ENCODE measurements at places on chromosomes 3 and 15. TPM values are rescaled to one million over a fixed set of nuclear protein-coding genes. Genes with fewer than 3 reads are reported as not detected.

The TMEM207 gene
- total RNA-seq = not detected

DNA sequence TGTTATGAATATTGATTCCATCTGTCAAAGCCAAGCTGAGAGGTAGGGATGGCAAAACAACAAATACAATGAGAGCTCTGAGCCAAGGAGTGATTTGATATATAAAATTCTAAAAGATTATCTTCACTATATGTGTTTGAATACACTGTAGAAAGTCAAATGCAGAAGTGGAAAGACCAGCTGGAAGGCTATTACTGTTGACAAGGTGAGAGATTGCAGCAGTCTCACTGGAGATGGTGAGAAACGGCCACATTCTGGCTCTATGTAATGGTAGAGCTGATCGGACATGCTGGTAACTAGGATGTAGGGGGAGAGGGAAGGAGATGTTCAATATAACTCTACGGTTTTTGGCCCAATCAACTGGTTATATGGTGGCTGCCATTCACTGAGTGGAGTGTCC is 434.2 kb upstream of the SUCLG2 start:
- DNase-seq = no peak

The WWTR1 gene
- 118 TPM for total RNA-seq

DNA sequence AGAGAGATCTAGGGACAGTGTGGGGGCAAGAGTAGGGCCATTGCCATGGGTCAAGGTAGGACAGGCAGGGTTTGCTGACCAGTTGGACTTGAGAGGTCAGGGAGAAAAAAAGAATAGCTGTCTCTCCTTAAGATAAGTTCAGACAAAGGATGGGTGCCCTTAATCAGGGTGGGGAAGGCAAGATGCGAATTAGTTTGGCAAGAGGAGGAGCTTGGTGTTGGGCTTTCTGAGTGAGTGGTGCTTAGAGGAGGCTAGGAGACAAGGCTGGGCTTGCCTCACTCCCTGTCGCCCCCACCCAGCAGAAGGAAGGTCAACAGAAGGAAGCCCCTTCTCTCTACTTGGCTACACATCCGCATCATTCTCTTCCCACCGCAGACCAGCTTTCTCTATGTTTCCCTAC is 53.9 kb upstream of the CTDSPL start:
- no peak for DNase-seq

The TMEM266 gene
- total RNA-seq = not detected

- no peak for DNase-seq
Observed at GRCh38 chr3:75129101-75129500, 514.6 kb upstream of the CNTN3 start.

DNA sequence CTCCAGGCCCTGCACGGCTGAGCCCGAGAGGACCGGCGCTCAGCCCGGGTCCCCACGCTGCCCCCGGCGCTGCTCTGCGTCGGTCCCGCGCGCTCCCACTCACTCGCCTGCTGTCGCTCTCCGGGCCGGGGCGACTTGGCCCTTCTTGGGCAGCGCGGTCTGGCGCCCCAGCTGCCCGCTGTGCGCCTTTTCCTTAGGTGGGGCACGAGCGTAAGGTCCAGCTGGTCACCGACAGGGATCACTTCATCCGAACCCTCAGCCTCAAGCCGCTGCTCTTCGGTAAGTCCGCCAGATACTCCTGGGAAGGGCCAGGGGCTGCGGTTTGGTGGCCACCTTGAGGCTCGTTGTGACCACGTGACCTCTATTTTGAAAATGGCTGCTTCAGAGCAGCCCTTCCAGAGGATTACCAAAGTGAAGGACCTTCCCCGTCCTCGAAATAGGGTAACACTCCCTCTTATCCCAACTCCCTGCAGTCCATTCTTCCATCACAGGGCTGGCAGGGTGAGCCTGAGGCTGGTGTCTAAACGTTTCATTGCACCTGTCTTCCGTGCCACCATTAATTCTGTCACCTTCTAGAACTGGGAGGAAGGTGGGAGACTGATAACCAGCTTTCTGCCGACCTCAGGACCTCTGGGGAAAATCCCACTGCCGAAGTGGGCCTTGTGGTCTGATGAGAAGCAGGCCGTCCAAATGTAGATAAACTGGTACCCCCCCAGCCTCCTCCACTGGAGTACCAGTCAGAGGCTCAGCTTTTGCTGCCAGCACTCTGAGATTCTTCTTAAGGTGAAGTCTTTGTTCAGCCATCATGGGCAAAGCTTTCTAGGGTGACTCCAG is 812 bp downstream of the P4HTM start:
- DNase-seq = no peak

GRCh38 chr15:60350108-60350507 is 47.7 kb downstream of the ANXA2 start:
- DNase-seq = no peak

The CHRM5 gene
- total RNA-seq = not detected

GRCh38 chr3:171407759-171408158 is 52.4 kb downstream of the TNIK start:
- DNase-seq = no peak

- DNase-seq = no peak
Observed at GRCh38 chr15:81575436-81576123, 201.6 kb upstream of the TMC3 start.

The SLC28A2 gene
- total RNA-seq = not detected

The ANKUB1 gene
- total RNA-seq = 0.51 TPM

The ZWILCH gene
- total RNA-seq = 6.6 TPM

DNA sequence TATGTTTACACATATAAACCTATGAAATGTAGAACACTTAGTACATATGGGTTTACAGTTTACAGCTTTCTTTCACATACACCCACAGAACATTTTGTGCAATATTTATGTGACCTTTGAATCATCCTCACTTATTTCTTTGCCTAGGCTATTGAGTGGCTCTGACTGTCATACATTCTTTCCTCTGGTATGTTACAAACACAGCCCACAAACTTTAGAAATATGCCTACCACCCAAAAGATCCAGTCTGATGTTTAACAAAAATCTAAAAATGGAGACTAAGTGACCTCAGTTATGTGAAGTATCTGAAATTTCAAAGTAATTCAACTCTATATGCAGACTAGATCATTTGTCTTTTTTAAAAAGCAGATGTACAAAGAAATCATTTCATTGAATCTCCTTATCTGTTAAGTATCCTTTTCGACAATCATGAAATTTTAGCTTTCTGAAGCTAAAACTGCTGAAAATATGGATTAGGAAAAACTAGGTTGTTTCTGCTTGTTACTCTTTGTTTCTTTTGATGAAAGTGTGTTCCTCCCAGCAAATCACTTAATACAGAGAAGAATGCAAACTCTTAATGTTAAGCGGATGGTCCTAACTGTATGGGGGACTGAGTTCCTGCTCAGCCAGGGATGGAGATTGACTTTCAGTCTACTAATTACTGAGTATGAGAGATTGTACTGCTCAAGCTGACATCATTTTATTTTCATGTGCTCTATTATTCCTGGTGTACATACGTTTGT is 27.7 kb downstream of the CCDC54 start:
- DNase-seq = no peak

DNA sequence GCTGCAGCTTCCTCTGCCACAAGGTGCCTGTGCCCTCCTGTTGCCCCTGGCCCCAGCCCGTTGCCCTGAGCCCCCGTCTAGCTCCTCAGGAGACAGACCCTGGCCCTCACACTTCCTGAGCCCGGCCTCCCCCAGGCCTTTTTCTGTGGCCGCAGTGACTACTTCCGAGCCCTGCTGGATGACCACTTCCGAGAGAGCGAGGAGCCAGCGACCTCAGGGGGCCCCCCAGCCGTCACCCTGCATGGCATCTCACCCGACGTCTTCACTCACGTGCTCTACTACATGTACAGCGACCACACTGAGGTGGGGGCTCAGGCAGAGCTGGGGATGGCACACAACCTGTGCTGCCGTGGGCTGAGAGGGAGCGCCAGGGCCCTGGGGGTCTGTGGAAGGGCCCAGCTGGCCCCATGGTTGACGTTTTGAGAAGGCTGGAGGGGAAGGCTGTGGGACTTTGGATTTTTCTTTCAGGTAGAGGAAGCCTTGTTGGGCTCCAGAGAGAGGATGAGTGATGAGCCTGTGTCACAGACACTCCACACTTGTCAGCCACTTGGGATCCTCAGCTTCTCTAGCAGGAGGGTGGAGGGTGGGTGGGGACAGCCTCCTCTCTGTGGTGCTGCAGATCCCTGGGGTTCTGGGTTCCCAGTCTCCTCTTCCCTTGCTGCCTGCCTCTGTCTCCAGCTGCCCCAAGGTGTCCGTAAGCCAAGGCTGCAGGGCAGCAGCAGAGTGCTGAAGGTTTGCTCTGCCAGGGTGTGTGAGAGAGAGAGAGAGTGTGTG is 5.0 kb downstream of the ABTB1 start:
- peak; percentile 10 for DNase-seq

DNA sequence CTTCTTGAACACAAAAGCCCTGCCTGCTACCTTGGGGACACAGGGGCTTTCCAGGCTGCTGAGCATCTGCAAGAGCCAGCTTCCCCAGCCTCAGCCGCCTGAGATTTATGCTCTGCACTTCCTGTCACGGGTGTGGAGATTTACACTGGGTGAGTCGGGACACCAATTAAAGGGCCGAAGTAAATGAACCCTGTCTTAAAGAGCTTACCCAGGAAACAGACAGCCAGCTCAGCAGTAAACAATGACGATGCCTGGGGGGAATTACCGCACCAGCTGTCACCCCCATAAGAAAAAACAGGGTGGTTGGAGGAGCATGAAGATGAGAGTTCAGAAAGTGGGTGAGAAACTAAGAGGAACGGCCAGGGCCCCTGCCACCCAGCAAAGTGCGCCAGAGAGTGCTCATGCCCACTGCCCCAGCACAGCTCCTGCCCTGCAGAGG is 37.5 kb upstream of the IQSEC1 start:
- no peak for DNase-seq

- DNase-seq = no peak
Observed at GRCh38 chr3:99789011-99789721, 28.5 kb upstream of the CMSS1 start.

The CD80 gene
- total RNA-seq = not detected

DNA sequence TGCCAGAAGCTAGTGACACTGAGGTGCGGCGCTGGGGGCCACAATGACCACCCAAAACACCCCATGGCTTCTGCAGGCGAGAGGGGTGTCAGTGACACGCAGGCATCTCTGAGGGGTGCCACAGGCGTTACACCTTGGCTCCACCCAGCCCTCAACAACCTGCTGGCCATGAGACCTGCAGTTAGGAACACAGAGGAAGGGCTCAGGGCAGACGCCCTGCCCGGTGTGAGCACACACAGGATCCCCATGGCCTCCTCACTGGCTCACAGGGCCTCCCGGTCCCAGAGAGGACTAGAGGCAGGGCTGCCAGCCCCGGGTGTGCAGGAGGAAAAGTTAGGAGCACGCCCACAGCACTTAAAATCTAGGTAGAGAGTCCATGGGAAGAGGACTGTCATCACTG is 35.1 kb downstream of the CYFIP1 start:
- DNase-seq = no peak

DNA sequence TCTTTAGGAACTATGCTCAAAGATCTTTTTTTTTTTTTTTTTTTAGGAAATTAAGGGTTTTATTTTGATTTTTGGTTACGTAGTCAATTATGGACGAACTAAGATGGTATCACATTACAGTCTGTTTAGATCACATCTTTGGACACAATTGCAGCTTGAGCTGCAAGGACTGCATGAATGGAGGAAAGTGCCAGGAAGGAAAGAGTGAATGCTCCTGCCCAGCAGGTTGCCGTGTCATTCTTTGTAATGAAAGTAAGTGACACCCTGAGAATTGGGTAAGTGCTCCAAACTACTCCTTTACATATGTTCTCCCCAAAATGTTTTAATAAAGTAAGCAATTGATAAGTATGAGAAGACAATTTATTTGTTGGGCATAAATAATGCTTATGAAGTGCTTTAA is 716.5 kb upstream of the GOLIM4 start:
- no peak for DNase-seq

DNA sequence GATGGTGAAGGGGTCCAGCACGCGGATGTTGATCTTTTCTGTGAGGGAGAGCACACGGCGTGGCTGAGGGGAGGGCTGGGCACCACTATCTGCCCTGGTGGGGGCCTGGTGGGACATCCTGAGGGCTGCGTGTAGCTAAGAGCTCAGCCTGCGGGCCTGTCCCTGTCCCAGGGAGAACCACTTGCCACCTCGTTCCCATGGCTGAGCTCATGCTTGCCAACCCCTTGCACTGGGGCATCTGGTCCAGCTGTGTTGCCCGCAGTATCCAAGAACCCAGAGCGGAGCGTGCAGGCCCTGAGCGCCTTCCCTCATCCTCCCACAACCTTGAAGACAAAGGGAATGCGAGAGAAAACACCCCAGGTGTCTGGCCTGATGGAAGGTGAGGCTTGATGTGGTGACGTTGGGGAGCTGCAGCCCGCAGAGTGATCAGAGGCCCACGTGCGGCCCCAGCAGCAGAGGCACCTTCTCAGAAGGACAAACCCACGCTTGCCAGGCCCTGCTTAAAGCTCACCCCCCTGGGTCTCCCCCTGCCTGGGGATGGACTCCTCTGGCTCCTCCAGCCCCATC is 28.9 kb downstream of the TKT start:
- DNase-seq = no peak

DNA sequence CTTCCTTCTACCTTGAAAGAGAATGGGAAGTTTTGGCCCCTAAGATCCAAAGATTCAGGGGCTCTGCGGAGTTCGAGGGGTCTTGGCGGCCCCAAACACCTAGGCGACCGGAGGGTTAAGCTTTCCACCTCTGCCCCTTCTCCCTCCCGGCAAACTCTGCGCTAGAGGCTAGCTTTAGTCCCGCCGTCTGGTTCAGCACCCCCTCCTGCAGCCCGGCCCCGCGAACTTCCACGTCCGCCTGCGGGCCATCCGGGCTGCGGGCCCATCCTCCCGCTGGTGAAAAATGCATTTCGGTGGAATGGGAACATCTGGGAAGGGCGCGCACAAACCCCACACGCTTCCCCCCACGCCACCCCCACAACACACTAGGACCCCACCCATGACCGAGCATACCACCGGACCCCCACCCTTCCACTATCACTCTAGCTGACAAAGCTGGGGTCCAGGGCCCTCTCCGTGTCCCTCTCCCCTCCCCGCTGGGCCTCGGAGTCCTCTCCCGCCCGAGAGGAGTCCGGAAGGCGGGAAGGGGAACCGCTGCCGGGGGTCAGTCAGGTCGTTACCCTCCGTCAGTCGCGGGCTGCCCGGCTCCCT is 1.0 kb downstream of the SHOX2 start:
- DNase-seq = peak; percentile 14

The TMED3 gene
- 15.3 TPM for total RNA-seq

- DNase-seq = peak; percentile 16
Observed at GRCh38 chr15:51623386-51623938, 891 bp upstream of the DMXL2 start.

- no peak for DNase-seq
Observed at GRCh38 chr15:35481992-35482391, 64.0 kb downstream of the DPH6 start.

The CHRNA5 gene
- total RNA-seq = 2.0 TPM

DNA sequence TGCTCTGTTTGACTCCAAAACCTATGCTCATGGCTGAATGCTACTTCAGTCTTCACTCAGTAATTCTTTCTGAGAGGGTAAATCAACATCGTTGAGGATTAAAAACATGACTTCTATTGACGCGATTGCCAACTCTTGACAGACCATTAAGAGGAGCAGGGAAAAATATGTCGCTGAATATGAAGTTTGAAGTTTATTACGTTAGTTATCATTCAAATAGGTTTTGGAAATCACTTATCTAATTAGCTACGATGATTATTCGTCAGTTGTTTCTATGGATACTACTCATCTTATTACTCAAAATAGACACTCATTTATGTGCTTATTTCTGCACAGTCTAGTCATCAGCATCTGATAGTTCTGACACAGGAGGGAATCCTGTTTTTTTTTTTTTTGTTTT is 279.2 kb upstream of the TBL1XR1 start:
- DNase-seq = no peak
